GM06990 (cell line): ENCODE measurements at places on chromosomes 7 and 10.

DNA sequence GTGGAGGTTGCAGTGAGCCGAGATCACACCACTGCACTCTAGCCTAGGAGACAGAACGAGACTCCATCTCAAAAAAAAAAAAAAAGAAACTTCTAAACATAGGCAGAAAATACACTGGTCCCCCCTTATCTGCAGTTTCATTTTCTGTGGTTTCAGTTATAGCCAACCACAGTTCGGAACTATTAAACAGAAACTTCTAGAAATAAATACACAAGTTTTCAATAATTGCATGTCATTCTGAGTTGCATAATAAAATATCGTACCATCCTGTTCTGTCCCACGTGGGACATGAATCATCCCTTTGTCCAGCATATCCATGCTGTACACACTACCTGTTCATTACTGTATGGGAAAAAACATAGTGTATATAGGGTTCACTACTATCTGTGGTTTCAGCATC, 8.0 kb downstream of the XRCC2 start:
- no peak for DNase-seq

DNA sequence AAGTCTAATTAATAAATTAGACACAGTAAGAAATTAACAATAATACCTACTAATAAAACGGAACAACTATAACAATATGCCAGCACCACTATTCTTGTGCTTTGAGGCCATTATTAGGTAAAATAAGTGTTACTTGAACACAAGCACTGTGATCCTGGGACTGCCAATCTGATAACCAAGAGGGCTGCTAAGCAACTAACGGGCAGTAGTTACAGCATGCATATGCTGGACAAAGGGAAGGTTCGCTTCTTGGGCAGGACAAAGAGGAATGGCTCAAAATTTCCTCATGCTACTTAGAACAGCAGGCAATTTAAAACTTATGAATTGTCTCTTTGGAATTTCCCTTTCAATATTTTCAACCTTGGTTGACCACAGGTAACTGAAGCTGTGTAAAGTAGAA, 718.6 kb downstream of the SORCS3 start:
- no peak for DNase-seq

DNA sequence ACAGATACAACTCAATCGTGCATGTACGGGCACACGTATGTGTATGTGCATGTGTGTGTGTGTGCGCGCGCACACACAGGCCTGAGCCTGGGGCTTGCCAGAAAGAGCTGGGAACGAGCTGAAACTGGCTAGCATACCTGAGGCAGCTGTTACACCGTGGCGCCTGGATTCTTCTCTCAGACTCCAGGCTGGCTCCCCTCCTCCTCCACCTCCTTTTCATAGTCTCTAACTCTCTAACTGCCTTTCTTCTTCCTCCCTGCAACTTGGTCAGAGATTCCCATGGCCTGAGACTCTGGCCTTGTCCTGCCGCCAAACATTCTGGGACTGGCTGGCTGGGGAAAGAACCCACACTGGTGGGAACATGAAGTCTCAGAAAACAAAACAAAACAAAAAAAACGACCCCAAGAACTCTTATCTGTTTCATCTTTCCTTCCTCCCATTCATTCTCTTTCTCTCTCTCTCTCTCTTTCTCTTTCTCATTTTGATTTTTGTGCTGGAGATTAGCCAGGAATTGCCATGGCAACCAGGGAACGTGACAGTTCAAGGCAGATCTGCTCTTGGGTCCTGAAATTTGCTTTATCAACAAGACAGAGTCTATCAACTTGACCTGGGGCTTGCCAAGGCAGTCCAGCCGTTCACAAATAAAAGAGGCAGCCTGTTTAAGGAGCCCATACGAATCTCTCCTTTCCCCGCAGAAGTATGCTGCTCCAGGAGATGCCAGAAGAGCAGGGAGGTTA, 76.8 kb upstream of the SEM1 start:
- no peak for DNase-seq

DNA sequence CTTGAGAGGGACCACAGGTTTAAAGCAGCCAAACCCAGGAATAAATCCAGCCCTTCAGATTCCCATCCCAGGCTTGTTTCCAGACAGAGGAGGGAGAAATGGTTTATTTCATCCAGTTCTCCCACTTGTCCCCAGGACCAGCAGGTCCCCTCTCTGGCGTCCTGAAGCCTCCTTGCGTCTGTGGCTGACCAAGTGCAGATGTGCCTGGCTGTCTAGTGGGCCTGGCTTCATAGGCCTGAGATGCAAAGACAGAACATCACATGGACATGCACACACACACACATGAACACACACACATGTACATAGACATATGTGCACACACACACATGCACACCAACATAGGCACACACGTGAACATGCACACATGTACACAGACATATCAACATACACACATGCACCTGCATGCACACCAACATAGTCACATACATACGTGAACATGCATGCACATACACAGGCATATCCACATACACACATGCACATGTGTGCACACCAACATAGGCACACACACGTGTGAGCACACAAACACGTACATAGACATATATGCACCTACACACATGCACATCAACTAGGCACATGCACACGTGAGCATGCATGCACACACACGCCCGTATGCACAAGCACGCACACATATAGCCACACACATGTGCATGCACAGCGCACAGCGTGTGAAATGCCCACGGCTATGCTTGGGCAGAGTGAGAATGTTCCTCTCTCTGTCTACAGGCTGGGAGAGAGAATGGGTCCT, 10.7 kb downstream of the FOXL3 start:
- no peak for DNase-seq

- DNase-seq = no peak
Observed at GRCh38 chr7:22210967-22211366, 146.0 kb downstream of the RAPGEF5 start.

DNA sequence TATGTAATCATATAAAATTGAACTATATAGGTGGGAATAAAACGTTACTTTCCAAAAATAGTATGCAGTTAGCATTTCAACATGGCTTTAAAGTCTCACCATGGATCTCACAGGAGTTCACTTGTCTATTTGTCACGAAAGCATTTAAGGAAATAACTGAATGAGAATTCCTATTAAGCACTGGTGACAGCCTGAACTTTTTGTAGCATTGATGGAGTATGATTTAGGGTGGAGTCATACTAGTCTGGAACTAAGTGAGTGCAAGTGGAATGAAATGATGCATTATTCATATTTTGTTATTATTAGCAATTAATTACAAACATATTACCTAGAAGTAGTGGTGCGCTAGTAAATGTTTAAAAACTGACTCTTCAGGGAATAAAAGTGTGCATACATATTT, 26.0 kb upstream of the HIBADH start:
- DNase-seq = no peak

GRCh38 chr7:120724448-120724847, 133.5 kb downstream of the TSPAN12 start:
- DNase-seq = no peak

DNA sequence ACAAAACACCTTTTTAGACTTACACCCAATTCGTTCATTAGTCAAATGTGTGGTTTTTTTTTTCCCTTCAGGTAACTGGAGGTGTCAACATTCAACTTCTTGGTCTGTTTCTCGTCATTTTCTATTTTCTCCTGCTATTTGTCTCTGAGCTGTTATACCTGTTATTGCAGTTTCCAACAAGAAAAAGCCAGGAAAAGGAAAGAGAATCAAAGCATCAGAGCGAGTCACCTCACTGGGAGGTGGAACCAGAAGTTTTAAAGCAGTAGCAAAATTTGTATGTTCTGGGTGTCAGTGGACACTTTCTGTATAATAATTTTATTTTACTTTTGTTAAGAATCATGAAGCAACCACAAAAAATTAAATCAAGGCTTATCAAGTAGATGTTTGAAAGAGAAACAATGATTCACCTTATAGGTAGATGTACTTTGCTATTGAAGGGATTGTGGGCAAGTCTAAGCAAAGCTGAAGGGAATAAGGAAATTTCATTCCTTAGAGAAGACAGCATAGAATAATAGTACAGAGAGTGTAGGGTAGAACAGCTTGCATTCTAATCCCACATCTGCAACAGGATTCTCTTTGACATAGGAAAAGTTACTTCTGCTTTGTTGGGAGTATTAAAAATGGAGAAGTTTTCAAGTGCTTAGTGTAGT, 675.8 kb downstream of the PCDH15 start:
- DNase-seq = no peak

GRCh38 chr10:74450602-74451001, 299.6 kb downstream of the ADK start:
- DNase-seq = no peak

- no peak for DNase-seq
Observed at GRCh38 chr7:129264534-129264933, 39.7 kb downstream of the AHCYL2 start.

- no peak for DNase-seq
Observed at GRCh38 chr10:103038570-103038969, 120.5 kb downstream of the CNNM2 start.

DNA sequence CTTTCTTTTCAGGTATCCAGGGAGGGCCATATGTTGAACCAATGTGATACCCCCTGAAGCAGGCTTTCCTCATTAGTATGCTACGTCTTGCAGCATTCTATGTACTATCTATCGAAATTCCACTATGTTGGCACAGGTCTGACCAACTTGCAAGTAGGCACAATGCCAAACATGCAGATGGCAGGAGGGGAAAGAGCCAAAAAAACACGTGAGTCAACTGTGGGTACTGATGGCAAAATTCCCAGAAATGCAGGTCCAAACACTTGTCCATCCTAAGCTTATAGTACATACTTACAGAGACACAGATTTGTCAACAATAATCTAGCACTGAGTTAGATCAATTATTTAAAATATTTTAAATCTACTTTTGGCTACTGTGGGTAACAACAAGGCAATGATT, 394.9 kb downstream of the DGKB start:
- DNase-seq = no peak

- peak; percentile 72 for DNase-seq
Observed at GRCh38 chr10:72173619-72174296, 42.1 kb upstream of the ANAPC16 start.
